ENCODE measurements at places on chromosomes 5 and 9. TPM values are rescaled to one million over a fixed set of nuclear protein-coding genes. Genes with fewer than 3 reads are reported as not detected.

- H3K4me3 ChIP-seq, result no peak overlapping the region
- H3K36me3 ChIP-seq, result no peaks in the 10 kb centered on the region
- H3K4me1 ChIP-seq, result peaks cover 18% of the 10 kb centered on the region
- DNase-seq, result peak; percentile 54
Observed at GRCh38 chr9:92480291-92480771, 2.0 kb downstream of the ASPN start.

- no peaks in the 10 kb centered on the region for H3K27me3 ChIP-seq
- no peak overlapping the region for H3K4me3 ChIP-seq
- no peaks in the 10 kb centered on the region for H3K36me3 ChIP-seq
- H3K27ac ChIP-seq, result no peak overlapping the region
- no peaks in the 10 kb centered on the region for H3K4me1 ChIP-seq
Observed at GRCh38 chr5:128665747-128666355, 127.8 kb upstream of the FBN2 start.

GRCh38 chr9:91783876-91784672 lies 166.0 kb downstream of the ROR2 start:
- H3K27ac ChIP-seq, result no peak overlapping the region
- no peak for DNase-seq
- H3K36me3 ChIP-seq, result peaks cover 7% of the 10 kb centered on the region
- H3K4me3 ChIP-seq, result no peak overlapping the region
- peaks cover 3% of the 10 kb centered on the region for H3K4me1 ChIP-seq

DNA sequence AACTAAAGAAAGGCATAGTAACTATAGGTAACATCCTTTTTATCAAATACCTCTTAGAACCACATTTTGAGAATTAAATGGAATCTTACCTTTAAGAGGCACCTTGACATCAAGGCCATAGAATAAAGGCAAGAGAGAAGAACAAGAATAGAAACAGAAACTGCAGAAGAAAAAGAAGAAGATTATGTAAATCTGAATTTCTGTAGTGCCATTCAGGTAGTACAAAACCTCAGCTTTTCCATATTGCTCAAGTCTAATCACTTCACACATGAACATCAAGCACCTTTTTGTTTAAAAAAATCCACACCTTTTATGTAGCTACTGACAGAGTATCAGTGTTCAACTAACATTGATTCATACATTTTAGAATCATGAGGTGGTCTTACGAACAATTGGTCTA lies 91.8 kb upstream of the DPYSL3 start:
- H3K36me3 ChIP-seq, result no peaks in the 10 kb centered on the region
- no peak for DNase-seq
- H3K4me3 ChIP-seq, result no peak overlapping the region

GRCh38 chr5:32278406-32278805 lies 34.3 kb downstream of the MTMR12 start:
- H3K27ac ChIP-seq, result no peak overlapping the region
- no peak overlapping the region for H3K4me3 ChIP-seq
- DNase-seq, result peak; percentile 82
- no peaks in the 10 kb centered on the region for H3K27me3 ChIP-seq

GRCh38 chr5:176629853-176630680 lies at the start of the genes EIF4E1B and SNCB:
Gene EIF4E1B (plus strand): TSS chr5:176630675. CDS start chr5:176642788, 12,113 bp downstream.
Gene SNCB (minus strand): TSS chr5:176630534. CDS start chr5:176629654, 880 bp downstream.
- H3K27ac ChIP-seq, result no peak within 1 kb of the TSS
- no peaks in the 10 kb centered on the region for H3K36me3 ChIP-seq
- peaks cover 2% of the 10 kb centered on the region for H3K4me1 ChIP-seq
- no peak for DNase-seq
- H3K27me3 ChIP-seq, result peaks cover 73% of the 10 kb centered on the region

DNA sequence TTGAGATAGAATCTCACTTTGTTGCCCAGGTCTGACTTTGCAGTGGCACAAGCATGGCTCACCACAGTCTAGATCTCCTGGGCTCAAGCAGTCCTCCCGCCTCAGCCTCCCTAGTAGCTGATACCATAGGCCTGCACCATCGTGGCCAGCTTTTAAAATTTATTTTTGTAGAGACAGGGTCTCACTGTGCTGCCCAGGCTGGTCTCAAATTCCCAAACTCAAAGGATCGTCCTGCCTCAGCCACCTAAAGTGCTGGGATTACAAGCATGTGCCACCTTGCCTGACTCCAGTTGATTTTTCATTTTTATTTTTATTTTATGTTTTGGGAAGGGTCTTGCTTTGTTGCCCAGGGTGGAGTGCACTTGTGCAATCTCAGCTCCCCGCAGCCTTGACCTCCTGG lies 41.7 kb upstream of the GLDC start:
- H3K27ac ChIP-seq, result no peak overlapping the region
- no peak overlapping the region for H3K4me3 ChIP-seq
- no peak for DNase-seq

DNA sequence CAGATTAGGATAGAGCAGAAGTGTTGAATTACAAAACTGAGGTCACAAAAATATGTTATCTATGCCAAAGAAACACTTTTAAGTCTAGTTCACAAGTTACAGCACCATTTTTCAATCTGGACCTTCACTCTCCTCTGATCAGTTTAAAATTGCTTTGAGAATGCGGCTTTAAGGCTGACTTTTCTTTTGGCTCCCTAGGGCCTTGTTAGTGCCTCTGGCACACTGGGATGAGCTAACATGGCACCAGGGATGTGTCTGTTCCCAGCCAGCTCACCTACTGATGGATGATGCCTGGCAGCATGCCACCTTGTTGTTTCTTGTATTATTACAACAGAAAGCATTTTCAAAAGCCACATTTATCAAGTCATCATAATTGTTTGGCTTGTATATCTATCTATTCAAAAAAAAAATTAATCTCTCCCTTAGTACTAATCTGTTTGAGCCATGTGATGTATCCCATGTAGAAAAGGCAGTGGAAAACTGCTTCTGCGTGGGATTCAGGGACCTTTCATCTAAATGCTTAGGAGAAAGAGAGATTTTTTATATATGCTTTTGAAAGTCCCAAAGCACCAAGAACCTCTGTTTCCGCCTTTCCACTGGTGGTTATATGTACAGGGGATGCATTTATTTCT lies 46.6 kb downstream of the ADAMTSL1 start:
- no peaks in the 10 kb centered on the region for H3K4me1 ChIP-seq
- no peaks in the 10 kb centered on the region for H3K27me3 ChIP-seq
- no peaks in the 10 kb centered on the region for H3K36me3 ChIP-seq
- no peak overlapping the region for H3K27ac ChIP-seq
- no peak overlapping the region for H3K4me3 ChIP-seq

GRCh38 chr9:107721705-107722245 lies 232.2 kb upstream of the KLF4 start:
- H3K36me3 ChIP-seq, result no peaks in the 10 kb centered on the region
- peaks cover 4% of the 10 kb centered on the region for H3K27me3 ChIP-seq
- H3K27ac ChIP-seq, result no peak overlapping the region
- no peaks in the 10 kb centered on the region for H3K4me1 ChIP-seq

GRCh38 chr5:113203916-113204315 lies 227.3 kb downstream of the DCP2 start:
- H3K4me1 ChIP-seq, result peaks cover 19% of the 10 kb centered on the region
- H3K4me3 ChIP-seq, result no peak overlapping the region
- H3K36me3 ChIP-seq, result no peaks in the 10 kb centered on the region
- DNase-seq, result no peak
- no peaks in the 10 kb centered on the region for H3K27me3 ChIP-seq

GRCh38 chr9:18441261-18441660 lies 32.7 kb upstream of the ADAMTSL1 start:
- H3K4me3 ChIP-seq, result no peak overlapping the region
- H3K4me1 ChIP-seq, result peaks cover 9% of the 10 kb centered on the region

DNA sequence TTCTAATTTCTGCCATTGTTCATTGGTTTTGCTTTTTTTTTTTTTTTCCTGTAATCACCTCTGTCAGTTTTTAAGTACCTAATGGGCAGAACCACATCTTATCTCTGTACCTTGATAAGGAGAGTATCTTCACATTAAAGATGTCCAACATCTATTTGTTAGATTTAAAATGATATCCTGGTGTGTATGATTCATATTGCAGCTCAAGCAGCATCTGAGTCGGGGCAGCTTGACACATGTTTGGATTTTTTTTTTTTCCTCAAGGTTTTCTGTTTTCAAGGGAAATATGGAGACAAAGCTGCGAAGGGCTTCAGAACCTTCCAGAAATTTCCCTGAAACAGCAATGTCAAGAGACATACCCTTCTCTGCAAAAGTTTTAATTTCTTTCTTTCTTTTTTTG lies 164.7 kb downstream of the DOCK2 start:
- H3K4me1 ChIP-seq, result peaks cover 16% of the 10 kb centered on the region
- peak overlapping the region; percentile 67 for H3K27ac ChIP-seq
- no peaks in the 10 kb centered on the region for H3K36me3 ChIP-seq

GRCh38 chr5:5419291-5420210 lies 2.9 kb upstream of the ICE1 start:
- no peak overlapping the region for H3K4me3 ChIP-seq
- no peaks in the 10 kb centered on the region for H3K27me3 ChIP-seq
- DNase-seq, result peak; percentile 92
- H3K36me3 ChIP-seq, result no peaks in the 10 kb centered on the region
- H3K4me1 ChIP-seq, result peaks cover 5% of the 10 kb centered on the region

DNA sequence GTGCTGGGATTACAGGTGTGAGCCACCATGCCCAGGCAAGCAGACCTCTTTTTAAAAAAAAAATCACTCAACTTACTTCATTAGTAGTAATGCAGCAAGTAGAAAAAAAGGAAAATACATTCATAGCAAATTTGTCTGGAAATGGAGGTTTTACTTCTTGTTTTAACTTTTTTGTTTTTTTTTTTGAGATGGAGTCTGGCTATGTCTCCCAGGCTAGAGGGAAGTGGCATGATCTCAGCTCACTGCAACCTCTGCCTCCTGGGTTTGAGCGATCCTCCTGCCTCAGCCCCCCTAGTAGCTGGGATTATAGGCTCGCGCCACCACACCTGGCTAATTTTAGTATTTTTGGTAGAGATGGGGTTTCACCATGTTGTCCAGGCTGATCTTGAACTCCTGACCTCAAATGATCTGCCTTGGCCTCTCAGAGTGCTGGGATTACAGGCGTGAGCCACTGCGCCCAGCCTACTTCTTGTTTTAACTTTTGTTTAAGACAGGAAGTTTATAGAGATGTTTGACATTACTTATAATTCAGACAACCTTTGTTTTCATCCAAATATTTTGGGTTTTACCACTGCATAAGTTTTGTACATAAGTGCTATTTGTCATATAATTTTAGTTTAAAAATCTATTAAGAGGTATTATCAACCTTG lies 26.5 kb downstream of the UBE2R2 start:
- no peak overlapping the region for H3K4me3 ChIP-seq
- DNase-seq, result no peak
- peaks cover 6% of the 10 kb centered on the region for H3K4me1 ChIP-seq
- H3K27ac ChIP-seq, result no peak overlapping the region

DNA sequence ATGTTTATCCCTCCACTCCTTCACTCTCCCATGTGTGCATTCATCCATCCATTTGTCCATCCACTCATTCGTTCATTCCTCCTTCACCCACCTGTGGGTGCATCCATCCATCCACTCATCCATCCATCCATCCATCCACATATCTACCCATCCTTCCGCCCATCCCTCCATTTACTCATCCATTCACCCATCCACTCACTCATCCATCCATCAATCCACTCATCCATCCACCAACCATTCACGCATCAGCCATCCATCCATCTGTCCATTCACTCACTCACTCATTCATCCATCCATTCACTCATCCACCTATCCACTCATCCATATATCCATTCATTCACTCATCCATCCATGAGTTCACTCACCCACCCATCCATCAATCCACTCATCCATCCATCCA lies 7.3 kb downstream of the SLC9A3 start:
- no peaks in the 10 kb centered on the region for H3K4me1 ChIP-seq
- no peak overlapping the region for H3K4me3 ChIP-seq

- H3K4me3 ChIP-seq, result no peak overlapping the region
- H3K27me3 ChIP-seq, result peaks cover 4% of the 10 kb centered on the region
- no peaks in the 10 kb centered on the region for H3K36me3 ChIP-seq
- H3K4me1 ChIP-seq, result no peaks in the 10 kb centered on the region
Observed at GRCh38 chr5:170262061-170263045, 29.6 kb downstream of the C5orf58 start.

DNA sequence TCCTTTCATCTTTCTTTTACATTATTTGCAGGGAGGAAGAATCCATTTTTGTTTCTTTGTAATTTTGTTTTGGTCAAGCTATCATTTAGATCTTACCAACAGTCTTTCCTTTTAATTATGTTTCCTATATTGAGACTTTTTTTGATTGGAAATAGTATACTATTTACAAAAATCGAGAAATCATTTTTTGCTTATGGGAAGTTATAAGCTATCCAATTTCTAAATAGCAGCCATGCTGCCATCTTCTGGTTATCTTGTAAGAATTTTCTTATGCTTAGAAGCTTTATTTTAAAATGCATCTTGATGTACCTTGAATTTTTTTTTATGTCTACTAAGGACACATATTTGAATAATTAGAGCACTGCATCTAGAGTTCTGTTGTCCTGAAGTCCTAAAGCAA lies 821.2 kb downstream of the PTPRD start:
- DNase-seq, result no peak
- H3K4me3 ChIP-seq, result no peak overlapping the region
- no peaks in the 10 kb centered on the region for H3K36me3 ChIP-seq
- H3K27me3 ChIP-seq, result no peaks in the 10 kb centered on the region
- no peak overlapping the region for H3K27ac ChIP-seq
- H3K4me1 ChIP-seq, result no peaks in the 10 kb centered on the region

DNA sequence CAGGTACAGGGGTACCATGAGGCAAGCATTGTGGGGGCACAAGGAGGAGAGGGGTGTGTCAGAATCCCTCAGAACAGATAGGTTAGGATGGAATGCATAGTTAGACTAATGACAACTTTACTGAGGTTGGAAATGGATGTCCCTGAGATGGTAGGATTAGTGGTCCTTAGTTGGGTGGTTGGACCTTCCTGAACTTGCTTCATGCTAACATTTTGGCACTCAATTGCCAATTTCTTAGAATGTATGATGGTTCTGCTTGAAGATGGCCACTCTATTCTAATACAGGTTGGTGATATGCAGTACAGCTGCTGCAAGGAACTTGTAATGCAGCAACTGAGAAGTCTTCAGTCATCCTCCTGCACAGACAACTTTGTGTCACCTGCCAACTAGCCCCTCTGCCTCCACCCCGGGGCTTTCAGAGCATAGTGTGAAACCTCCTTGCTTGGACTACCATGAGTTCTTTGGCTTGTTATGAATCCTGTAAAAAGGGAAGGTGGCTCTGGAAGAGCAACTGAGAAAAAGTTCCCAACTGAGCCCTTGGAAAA lies 5.4 kb downstream of the CCNI2 start:
- H3K4me3 ChIP-seq, result no peak overlapping the region
- H3K27me3 ChIP-seq, result peaks cover 15% of the 10 kb centered on the region
- H3K36me3 ChIP-seq, result no peaks in the 10 kb centered on the region

The NIPSNAP3A gene
- total RNA-seq, result 40.0 TPM

The GRIN3A gene
- not detected for total RNA-seq

The ANXA2R gene
- 1.3 TPM for total RNA-seq

The SNX18 gene
- total RNA-seq, result 67.8 TPM

The NEURL1B gene
- total RNA-seq, result 1.8 TPM

The GABBR2 gene
- total RNA-seq, result 20.3 TPM

All from IMR-90 (cell line).